ENCODE measurements at places on chromosomes 1 and 21.

DNA sequence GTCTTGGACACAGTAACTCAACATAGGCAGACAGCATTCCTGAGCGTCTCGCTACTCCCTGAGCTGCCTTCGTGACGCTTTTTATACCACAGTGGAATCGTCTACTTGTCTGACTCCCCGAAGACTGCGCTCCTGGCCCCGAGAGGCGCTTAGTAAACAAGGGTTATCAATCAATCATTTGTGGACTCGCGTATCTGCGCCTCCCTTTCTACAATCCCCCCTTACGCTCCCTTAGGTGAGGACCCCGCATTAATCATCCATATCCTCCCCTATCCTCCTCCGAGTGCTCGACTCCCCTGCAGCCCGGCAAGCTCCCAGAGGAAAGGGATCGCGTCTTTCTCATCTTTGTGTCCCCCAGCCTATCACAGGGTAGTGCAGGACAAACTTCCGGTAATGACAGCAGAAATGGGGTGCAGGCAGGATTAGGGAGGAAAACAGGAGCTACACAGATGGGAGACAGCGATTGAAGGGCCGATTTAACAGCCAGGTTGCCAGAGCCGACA, 522 bp downstream of the TMEM59 start:
- peak; percentile 54 for DNase-seq

DNA sequence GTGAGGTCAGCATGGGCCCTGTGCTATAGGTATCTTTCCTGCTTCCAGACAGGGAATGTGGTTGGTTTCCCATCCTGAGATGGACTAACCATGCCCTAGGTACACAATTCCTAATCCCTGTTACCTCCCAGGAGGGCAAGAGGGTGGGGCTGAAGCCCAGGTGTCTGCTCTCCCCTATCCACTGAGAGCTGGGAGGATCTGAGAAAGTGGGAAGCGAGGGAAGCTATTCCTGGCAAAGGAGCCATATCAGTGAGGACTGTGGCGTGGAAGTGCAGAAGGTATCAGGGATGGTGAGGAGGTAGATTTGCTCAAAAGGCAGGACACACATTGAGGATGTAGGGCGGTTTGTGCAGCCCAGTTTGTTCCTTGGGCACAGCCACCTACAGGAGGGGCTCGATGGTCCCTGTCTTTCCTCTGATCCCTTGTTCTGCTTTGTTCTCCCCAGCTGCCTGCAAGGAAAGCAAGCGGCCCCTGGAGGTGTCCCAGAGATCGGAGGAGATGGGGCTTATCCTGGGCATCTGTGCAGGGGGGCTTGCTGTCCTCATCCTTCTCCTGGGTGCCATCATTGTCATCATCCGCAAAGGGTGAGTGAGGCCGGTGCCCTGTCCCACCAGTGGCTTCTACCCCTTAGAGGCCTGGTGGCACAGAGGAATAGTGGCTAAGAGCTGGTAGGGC, 48.1 kb downstream of the PTPRU start:
- DNase-seq, result no peak

DNA sequence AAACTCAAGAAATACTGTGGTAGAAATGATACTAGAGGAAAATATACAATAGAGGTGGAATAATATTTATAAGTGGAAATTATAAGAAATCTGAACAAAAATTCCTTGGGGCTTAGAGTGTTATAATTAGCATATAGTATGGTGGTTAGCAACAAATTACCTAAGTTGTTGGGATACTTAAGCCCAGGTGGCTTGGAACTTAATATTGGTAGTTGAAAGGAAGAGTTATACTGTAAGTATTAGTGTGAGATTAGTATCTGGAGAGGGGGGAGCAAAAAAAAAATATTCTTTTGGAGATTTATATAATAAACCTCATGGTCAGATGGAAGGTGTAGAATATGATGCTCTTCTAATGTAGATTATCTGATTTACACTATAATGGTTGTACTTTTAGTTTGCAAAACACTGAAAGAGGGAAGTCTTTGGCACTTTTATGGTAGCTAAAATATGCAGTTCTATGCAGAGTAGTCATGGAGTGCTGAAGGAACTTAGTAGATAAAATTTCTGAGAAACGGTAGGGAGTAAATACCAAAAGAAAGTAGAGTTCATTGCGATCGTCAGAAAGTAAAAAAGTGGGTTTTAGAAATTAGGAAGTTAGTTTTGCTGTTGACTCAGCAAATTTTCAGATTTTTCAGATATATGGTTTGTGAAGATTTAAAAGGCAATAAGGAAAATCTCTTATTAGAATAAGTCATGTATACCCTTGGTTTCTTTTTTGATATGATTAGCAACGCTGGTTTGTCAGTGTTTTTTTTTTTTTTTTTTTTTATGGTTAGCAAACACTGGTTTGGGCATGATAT, 45.7 kb downstream of the MTF2 start:
- DNase-seq, result no peak

- DNase-seq, result no peak
These were observed 6.1 kb upstream of the HEYL start for GRCh38 chr1:39645411-39646043.

DNA sequence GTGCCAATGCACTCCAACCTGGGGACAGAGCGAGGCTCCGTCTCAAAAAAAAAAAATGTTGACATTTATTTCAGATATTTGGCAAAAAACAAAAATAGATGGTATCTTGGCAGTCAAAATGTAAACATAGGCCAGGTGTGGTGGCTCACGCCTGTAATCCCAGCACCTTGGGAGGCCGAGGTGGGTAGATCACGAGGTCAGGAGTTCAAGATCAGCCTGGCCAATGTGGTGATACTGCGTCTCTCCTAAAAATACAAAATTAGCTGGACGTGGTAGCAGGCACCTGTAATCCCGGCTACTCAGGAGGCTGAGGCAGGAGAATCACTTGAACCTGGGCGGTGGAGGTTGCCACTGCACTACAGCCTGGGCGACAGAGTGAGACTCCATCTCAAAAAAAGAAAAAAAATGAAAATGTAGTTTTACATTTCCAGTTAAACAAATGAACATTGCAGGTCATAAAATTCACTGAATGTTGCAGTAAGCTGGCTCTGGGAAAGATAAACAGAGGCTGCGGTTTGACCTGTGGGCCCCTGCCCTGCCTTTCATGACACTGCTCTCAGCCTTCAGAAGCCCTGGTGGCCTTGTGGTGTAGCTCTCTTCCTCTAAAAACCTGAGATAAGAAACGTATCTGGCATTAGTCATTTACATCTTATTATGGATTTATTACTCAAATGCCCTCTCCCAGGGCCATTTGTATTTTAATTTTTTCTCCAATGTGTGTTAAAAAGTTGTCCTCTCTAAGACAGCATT, 12.2 kb upstream of the SLC44A3 start:
- DNase-seq, result no peak

GRCh38 chr1:109539676-109540075, at the start of gene GPR61:
Gene GPR61 (plus strand): TSS chr1:109539872. CDS start chr1:109543023, 3,151 bp downstream.
- DNase-seq, result peak; percentile 48

DNA sequence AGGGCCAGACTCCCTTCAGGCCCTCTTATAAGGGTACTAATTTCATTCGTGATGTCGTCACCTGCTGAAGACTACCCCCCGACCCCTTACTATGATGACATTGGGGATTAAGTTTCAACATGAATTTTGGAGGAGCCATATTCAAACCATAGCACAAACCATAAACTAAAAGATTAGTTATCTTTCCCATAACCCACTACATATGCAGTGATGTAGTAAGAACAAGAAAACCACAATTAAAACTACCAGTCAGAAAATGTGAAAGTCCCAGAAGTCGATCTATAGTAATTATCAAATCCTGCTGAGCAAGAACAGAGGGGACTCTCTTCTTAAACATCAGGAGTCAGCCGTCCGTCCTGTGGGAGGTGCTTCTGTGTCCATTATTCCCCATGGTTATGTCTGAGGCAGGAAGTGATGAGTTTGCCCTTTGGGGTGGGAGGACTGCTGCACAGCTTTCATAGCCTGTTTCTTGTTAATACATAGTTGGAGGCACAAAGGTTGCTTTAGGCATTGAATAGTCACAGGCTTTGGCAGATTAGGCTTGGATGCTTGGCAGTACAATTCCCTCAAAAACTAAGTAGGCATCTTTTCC, 35.9 kb upstream of the PTGFRN start:
- DNase-seq, result peak; percentile 37

DNA sequence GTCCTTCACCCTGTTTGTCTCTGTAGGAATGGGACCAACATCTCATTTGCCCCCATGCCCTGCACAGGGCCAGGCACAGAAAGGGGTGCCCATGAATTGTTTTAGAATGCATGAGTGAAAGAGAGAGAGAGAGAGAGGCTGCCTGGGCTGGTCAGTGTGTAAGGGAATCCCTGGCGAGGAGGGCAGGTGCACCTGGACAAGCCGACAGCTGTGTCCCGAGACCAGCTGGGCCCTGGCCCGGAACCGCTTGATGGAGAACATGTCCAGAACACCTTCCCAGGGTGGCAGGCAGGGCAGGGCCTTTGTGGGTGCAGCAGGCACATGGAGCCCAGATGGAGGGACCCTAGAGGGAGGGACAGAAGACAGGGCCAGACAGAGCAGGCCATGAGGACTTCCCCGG, 22.7 kb downstream of the SPOCD1 start:
- DNase-seq, result no peak

DNA sequence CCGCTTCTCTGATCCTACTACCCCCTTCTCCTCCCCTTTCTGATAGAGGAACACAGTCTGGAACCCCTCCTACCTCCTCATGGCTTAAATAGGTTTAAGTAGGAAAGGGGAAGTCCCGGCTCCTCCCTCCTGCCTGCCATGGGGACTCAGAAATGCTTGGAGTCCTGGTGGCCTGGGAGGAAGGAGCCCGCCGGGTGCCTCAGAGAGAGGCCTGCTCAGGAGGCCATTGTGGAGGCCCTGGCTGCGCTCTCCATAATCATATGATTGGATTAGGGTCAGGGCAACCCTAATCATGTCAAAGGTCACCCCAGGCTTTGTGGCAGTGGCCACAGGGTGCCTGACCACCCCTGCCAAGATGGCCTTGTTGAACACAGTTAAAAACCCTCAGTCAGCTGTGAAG, 29.0 kb downstream of the WNT3A start:
- no peak for DNase-seq

DNA sequence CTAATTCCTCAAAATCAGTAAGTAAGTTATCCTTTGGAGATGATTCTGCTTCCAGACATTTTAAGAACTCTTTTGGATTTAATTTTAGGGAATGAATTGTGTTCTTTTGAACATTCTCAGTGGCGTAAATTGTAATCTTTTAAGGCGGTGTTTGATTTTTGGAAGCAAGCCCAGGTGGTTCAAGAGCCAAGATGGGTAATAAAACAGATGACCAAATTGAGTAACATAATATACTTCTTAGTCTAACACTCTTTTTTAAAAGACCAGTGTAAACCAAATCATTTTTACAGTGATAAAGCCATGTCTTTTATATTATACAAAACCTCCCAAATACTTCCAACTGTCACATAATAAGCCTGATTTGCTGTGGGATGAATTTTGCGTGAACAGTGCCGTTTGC, 133.8 kb downstream of the LRRC40 start:
- no peak for DNase-seq

- DNase-seq, result no peak
These were observed 13.4 kb upstream of the B3GALT5 start for GRCh38 chr21:39599191-39599970.

DNA sequence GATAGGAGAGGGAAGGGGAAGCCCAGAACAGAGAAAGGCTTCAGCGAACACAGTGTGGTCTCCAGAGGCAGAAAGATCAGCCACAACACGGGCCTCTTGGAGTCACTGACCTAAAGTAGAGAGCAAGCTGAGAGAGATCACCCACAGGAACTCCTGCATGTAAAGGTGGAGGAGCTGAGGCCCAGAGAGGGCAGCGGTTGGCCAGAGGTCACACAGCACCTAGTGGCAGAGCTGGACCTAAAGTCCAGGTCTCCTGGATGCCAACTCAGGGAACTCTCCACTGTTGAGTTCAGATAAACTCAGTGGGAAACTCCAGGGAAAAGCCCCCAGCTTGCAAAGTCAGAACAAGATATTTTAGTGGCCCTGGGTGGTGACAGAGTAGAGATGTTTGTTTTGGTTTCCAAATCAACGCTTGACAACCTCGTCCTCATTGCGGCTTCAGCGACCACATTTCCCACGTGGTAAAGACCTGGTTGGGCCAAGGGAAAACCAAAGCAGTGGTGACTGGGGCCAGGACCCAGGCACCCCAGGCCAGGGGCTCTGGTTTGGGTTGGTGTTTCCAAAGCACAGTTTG, 4.6 kb downstream of the IFFO2 start:
- no peak for DNase-seq

DNA sequence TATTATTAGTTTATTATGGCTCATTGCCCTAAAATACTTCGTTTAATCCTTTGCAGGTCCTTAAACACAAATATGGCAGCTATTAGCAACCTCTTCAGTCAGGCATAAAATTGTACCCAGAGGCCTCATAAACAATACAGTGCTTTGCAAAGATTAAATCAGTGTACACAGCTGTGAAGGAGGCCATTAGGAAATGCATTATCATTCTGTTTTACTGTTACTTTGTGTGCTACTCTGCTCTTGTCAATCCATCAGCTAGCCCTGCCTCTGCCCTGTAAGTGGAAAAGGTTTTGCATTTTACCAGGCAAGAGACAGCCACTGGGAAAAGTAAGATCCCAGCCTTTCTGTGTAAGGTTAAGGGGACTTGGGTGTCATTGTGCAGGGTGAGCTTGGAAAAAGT, 415.7 kb upstream of the DAB1 start:
- DNase-seq, result peak; percentile 94

- DNase-seq, result no peak
These were observed 1.9 kb downstream of the TNFAIP8L2 start for GRCh38 chr1:151158326-151158725.

- no peak for DNase-seq
These were observed 1.5 kb downstream of the SNX27 start for GRCh38 chr1:151613282-151613780.

- DNase-seq, result no peak
These were observed 234.3 kb downstream of the CAMTA1 start for GRCh38 chr1:7019510-7019909.

DNA sequence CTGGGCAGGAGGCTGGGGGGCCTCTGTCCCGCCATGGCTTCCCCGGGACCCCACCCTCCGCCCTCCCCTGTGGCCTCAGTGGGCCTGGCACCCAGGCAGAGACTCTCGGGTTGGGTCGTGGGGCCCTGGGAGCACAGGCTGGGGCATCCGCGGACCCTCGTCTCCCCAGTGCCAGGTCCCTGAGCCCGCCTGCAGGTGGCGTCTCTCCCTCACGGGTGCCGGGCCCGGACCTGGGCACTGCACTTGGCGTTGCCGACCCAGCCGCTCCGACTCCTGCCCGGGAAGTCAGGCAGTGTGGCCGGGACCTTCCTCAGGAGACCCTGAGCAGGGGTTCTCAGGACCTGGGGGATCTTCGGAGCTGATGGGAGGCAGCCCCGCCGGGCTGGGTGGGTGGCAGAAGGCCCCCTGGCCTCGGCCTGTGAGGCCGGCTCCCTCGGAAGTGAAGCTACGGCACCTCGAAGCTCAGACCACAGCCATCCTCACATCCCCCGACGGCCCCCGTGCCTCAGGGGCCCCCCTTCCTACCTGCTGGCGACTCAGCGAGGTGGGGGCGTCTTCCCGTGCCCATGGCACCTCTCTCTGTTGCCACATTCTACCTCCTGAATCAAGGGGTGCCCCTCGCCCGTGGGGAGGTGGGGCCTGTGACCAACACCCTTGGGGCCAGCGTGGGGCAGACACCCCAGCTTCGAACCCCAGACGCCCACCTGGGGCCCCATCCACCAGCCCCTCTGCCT, 6.4 kb upstream of the C1orf159 start:
- peak; percentile 43 for DNase-seq
